ENCODE measurements at places on chromosomes 2 and 18. TPM values are rescaled to one million over a fixed set of nuclear protein-coding genes. Genes with fewer than 3 reads are reported as not detected.
A peak's percentile ranks its signal among the peaks of the same experiment; 100 is the strongest.

DNA sequence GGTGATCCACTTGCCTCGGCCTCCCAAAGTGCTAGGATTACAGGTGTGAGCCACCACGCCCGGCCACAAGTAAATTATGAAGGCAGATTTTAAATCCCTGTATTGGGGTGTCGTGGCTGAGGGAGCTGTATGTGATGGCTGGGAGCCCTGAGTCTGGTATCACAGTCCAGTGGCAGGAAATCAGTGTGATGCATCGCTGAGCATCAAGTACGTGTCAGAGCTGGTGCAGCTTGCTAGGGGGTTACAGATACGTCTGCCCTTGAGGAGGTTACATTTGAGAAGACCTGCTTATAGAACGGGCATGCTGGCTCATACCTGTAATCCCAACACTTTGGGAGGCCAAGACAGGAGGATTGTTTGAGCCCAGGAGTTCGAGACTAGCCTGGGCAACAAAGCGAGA is 4.3 kb downstream of the ENOSF1 start:
- DNase-seq = no peak

DNA sequence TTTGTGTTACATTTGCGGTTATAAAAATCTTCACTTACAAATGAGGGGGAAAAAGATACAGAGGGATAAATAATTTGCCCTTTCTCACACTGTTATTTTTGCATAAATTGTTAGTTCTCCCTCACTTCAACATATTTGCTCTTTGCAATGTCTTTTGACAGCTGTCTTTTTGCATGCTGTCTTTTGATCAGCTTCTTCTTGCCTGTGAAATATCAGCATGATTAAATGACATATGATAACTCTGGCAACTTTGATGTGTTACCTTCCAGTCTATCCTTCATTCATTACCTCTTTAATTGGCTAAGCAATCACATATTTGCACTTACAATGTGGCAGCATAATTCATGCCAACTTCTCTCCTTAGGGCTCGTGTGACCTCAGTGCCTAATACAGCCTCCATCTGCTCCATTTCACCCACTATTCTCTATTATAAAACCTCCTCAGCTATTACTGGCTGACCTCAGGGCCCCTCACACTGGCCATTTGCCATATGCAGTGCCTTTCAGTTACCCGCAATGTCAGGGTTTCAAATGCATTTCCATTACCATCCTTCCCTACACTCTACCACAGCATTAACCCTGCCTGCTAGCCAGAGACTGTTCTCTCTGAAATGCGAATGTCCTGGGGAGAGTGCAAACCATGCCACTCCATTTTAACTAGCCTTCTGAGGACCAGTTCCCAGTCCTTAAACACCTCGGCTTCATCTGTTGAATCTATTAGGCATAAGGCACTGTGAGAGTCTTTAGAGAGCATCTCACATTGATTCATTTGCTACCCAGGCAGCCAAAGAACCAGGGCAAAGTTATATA is 1056.6 kb upstream of the CHAC2 start:
- no peak for DNase-seq

GRCh38 chr18:77131100-77131651 is 1.4 kb downstream of the MBP start:
- DNase-seq = peak; percentile 77

DNA sequence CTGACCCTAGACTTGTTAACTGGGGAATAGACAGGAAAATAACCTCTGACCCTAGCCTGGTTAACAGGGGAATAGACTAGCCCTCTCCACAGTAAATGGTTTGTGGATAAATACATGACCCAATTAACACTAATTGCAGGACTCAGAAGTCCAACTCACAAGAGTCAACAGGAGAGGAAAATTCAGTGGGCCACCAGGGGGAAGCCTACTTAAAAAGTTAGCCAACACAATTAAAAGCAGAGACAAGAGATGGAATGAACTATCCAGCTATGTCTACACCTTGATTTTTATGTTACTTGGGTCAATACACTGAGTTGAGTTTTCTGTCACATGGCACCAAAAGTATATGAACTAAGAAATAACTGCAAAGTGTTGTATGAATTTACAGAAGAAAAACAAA is 158.8 kb upstream of the SLC39A10 start:
- peak; percentile 44 for DNase-seq

ANKRD30B gene
- not detected for total RNA-seq

CENPA gene
- total RNA-seq = not detected

TMEM163 gene
- total RNA-seq = not detected
